Stimulated activated CD8-positive, alpha-beta memory T cell treated with anti-CD3 and anti-CD28 coated beads, Interleukin-15, amount 100 ng/mL, for 1 hour (primary cell): ENCODE measurements at places on chromosomes 2 and 18.

GRCh38 chr2:84919885-84920580 is 14.6 kb downstream of the TMSB10 start:
- no peak for DNase-seq

DNA sequence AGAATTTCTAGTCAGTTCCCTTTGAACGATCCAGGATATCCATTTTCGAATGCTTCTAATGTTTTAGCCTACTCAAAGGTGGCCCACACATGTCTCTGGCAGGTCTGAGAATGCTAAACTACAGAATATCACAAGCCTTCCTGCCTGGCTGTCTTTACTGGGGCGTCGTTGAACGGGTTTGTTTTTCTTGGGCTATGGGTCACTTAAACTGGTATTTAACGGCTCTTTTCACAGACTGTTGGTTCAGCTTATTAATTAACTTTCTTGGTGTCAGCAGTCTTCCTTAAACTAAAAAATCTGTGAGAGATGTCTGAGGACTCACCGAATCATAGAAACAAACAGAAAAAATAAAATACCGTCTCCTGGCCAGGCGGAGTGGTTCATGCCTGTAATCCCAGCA is 563.2 kb upstream of the NRP2 start:
- DNase-seq = no peak

GRCh38 chr2:160258492-160258805 is 58.4 kb upstream of the ITGB6 start:
- DNase-seq = no peak

DNA sequence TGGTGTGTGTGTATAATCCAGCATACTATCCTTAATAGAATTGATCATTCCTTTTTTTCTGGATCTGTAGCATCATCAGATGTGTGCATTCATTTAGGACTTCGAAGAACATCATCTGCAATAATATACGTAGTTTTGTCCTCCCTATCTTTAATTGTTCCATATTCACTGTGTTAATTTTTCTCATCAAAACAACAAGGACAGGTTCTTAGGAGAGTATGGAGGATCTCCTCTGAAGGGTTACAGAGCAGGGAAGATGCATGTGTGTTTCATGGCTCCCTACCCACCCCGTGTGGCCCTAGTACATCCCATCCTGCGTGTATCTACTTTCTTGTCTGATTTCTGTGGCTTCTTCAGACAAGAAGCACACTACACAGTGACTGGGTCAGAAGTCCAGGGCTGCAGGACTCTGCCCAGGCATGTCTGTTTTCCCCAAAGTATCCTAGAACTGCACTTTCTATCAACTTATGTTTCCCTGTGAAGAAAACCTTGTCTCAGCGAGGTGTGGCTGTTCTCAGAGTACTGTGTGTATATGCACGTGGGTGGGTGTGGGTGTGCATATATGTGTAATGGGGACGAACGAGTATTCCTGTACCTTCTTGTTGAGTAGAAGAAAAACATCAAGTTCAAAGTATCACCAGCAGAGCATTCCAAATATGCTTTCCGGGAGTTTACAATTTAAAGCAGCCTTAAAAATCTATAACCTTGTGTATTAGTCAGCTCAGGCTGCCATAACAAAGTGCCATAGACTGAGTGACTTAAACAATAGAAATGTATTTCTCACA is 220.4 kb upstream of the FOSL2 start:
- DNase-seq = no peak

GRCh38 chr2:135162377-135162776 is 110.3 kb downstream of the RAB3GAP1 start:
- DNase-seq = no peak

GRCh38 chr18:26424428-26425147 is 123.8 kb downstream of the KCTD1 start:
- DNase-seq = no peak

- no peak for DNase-seq
Observed at GRCh38 chr18:8381821-8382459, 227.3 kb upstream of the RAB12 start.

- no peak for DNase-seq
Observed at GRCh38 chr2:46380038-46380940, 83.1 kb downstream of the EPAS1 start.

DNA sequence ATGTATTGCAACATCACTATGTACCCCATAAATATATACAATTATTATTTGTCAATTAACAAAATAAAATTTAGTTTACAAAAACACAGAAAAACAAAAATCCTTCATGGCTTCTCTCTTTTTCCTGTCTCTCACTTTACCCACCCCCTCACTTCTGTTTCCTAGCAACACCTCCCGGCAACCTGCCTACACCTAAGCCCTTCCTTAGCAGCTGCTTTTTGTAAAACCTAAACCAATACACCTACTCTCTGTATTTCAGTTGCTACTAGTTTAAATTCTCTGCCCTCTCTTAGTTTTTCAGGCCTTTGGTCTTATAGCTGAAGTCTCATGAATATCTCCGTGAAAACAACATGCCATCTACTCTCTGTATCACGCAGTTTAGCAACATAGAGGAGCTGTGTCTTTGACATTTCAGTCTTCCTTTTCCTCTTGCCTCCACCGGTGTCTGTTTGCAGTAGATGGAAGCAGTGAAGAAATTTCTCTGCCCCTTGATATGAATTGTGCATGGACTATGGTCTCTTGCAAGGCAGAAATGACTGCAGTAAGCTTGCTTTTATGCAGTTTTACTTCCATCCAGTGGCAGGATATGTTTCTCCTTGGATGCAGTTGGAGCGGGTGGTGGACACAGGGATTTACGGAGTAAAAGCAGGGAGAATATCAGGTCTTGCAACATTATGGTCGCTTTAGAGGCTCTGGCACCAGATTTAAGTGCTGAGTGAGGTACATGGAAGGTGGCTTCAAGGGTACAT is 42.0 kb upstream of the ZDBF2 start:
- DNase-seq = no peak

DNA sequence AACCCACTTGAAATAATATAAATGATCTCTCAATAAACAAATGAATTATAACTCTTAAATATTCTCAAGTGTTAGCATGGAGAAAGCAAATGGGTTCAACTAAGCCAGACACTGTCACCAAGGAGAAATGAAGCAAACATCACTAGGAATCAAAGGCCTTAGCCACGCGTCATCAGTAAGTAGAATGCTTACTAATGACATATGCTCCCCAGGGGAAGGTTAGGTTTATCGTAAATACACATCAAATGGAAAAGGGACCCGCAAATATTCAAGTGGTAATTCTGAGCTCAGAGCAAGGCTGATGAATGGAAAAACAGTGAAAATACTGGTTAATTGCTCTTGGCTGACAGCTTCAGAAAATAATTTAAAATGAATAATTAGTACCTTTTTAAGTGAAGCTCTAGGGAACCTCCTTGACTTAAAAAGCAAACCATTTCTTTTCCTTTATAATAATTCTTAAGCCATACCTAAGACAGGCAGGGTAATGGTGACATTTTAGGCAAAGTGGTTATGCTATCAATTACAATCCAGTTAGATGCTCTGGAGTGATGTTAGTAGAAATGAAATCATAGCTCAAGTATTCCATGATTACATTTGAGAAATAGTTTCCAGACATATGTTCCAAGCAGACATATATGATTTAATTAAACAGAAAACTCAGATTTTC is 101.5 kb downstream of the ALPK2 start:
- DNase-seq = no peak

GRCh38 chr2:72895759-72896281 is 8.6 kb downstream of the SPR start:
- no peak for DNase-seq

GRCh38 chr2:149716687-149717086 is 129.1 kb upstream of the MMADHC start:
- DNase-seq = no peak
